Activated CD8-positive, alpha-beta memory T cell treated with anti-CD3 and anti-CD28 coated beads for 48 hours (primary cell): ENCODE measurements at places on chromosomes 6 and 20.

DNA sequence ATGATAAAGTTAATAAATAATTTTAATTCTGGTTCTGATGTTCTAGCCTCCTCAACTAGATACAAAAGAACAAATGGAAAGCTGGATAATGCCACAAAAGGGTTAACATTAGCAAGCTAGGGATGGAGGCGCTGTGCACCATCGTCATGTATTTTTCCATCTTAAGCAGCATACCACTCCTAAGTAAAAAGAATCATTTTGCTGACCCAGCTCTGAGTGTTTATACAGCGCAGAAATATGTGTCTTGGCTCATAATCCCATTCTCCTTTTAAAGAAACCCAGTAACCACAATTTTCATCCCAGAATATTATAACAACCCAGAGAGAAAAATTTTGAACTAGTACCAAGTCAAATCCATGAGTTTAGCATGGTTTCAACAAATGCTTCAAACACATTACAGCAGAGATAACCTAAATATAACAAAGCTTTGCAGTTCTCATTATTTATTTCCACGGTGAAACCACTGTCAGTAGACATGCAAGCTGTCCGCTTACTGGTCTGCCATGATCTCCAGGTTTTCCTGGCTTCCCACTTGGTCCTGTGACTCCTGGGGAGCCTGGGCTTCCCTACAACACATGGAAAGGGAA lies 111.1 kb downstream of the COL12A1 start:
- no peak for DNase-seq

DNA sequence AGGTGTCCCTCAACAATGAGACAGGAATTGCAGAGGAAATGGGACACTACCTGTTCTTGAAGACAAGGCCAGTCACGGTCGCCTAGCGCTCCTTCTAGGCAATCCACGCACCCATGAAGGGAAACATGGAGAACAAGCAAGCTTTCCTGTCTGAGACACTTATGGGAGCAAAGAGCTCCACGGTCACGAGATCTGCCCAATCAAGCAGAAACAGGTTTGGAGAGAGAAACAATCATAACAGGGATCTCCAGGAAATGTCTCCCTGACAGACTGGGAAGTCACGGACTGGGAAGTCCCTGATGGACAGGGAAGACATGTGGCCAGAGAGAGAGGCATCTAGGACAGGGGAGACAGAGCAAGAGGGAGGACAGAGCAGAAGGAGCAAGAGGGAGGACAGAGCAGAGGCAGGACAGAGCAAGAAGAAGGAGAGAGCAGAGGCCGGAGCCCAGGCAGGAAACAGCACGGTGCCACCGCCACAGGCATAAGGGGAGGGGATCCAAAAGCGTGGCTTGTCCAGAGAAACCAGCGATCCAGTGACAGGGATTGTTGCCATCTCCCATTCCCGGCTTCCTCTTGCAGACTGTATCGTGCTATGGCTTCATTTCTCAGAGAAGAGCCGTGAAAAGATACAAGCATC lies 167.8 kb upstream of the ZNF337 start:
- no peak for DNase-seq

DNA sequence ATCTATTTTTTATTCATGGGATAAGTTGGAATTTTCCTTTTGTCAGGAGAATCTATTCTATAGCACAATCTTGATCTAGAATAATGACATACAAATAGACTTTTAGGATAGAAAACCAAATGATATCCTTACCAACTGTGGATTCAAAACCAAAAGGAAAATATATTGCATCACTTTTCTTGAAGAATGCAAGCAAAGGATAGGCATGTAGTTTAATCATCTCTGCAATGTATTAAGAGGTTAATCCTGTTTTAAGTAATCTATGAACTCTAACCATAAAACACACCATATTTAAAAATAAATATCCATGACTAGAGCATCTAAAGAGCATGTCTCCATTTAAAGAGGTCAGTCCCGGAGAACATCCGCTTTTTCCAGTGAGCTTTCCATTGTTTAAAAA lies 106.7 kb upstream of the CNKSR3 start:
- no peak for DNase-seq

GRCh38 chr6:161660666-161661571 lies 387.1 kb upstream of the AGPAT4 start:
- DNase-seq = no peak

DNA sequence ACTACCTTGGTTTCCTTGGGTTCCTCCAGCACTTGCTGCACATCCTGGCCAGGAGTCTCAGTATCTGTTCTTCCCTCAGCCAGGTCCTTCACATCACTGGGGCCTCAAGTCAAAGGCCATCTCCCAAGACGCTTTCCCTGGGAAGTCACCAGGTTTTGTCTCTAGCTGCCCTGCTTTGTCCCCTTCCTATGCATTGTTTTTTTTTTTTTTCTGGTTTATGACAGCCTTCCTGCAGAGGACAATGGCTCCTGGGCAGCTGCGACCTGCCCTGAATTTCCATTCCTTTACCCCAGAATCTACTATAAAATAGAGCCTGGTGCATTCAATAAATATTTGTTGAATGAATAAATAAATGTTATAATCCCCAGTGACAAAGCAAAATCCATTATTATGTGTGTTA lies 687.3 kb downstream of the QKI start:
- DNase-seq = no peak

DNA sequence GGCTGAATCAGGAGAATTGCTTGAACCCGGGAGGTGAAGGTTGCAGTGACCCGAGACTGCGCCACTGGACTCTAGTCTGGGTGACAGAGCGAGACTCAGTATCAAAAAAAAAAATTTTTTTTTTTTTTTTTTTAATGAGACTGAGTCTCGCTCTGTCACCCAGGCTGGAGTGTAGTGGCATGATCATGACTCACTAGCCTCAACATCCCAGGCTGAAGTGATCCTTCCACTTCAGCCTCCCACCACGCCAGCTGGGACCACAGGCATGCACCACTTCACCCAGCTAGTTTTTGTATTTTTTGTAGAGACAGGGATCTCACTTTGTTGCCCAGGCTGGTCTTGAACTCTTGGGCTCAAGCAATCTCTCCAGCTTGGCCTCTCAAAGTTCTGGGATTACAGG lies 53.3 kb downstream of the MYO6 start:
- DNase-seq = no peak

DNA sequence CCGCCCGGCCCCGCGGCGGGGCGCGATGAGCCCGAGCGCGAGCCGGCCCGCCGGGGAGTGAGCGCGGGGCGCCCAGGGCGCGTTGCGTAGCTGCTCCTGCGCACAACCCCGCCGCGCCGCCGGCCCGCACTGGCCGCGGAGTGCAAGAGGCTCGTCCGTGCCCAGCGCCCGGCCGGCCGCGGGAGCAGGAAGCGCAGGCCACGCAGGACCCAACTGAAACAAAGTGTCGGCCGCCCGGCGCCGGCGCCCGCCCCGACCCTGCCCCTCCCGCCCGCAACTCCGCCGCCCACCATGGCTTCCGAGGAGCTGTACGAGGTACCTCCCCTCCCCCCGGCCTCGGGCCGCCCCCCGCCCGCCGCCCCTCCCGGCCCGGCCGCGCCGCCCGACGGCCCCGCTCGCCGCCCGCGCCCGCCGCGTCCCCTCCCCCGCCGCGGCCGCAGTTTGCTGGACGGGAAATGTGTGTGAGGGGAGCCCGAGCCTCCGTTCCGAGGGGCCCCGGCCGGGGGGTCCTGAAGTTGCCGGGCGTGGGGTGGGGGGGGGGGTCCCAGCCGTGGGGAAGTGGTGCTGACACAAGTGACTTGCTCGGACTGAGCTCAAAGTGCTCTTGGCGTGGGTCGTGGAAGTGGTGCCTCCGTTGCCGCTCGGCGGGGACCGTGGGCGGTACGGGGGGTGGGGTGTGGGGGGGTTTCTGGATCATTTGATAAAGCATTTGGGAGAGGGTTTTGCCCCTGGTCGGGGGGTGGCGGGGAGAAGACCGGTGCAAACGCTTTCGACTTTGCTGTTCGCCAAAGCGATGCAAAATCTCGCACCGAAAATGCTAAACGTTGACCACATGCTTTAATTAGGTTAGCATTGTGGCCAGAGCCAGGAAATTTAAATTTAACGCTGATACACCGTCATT lies 539 bp downstream of the CDYL start:
- DNase-seq = peak; percentile 8

DNA sequence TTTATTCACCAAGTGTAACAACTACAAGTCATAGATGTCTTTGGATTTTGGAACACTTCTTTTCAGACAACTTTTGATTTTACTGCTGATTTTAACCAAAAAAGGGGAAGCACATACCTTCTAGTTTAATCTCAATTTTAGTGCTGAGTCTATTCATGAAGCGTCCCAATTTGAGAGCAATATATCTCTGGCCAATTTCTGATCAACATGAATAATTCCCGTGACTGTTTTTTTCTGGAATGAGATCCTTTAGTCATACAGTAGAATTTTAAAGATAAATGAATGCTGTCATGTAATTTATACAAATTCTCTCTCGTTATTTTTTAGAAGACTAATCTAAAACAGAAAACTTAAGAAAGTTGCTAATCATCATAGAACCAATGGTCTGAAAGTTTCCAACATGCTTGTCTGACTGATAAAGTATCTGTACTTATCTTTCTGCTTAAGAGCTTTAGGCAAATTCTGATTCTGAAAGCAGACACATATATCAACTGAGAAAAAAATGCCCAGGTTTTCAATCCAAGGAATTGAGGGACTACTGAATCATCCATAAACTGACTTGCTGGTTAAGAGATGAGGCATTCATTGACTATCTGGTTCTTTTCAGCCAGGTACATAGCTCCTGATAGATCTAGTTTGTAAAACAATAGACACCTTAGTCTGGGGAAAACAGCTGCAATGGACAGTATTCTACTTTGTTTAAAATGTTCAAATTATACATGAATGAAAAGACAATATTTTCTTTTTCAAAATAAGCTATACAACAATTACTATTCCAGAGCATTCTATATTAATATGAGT lies 657.5 kb downstream of the RFPL4B start:
- DNase-seq = no peak

- no peak for DNase-seq
Observed at GRCh38 chr6:74976701-74977100, 229.2 kb downstream of the COL12A1 start.

GRCh38 chr6:142802124-142802523 lies 142.9 kb downstream of the HIVEP2 start:
- DNase-seq = no peak

- no peak for DNase-seq
Observed at GRCh38 chr6:108661430-108661829, 100.7 kb downstream of the FOXO3 start.

DNA sequence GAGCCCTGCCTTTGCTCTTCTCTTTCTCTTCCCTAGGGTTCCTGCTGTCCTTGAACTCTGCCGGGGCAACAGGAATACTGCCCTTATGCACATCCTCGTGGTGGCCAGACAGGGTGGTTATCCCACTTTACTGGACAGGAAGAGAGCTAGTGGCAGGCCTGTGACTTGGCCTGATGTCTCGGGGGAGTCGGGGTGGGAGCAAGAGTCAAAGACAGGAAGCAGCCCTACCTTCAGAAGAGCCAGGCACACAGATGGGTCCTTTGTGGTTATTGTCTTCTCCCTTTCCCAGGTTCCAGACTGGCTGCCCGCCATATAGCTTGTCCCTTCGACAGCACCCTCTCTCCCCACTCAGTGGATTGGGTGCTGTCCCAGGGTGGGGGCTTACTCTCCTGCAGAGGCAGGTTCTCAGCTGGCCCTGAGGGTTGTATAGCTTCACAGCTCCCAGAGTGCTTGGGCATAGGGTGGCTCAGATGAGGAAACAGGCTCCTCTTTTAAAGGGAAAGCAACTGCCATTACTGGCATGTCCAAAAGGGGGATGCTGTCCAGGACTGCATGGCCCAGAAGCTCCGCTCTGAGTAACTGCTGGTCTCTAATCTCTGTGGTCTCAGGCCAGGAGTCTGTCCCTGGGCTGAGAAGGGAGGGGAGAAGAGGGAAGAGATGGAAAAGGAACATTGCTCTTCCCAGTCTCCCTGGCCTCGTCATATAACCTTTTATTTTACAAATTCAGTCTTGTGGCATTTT lies 17.3 kb downstream of the PLCG1 start:
- no peak for DNase-seq

GRCh38 chr6:134249239-134249758 lies 68.6 kb downstream of the SGK1 start:
- DNase-seq = no peak

- DNase-seq = no peak
Observed at GRCh38 chr6:73664701-73665100, 10.9 kb upstream of the SLC17A5 start.

- no peak for DNase-seq
Observed at GRCh38 chr6:14118091-14118439, 493 bp downstream of the CD83 start.

DNA sequence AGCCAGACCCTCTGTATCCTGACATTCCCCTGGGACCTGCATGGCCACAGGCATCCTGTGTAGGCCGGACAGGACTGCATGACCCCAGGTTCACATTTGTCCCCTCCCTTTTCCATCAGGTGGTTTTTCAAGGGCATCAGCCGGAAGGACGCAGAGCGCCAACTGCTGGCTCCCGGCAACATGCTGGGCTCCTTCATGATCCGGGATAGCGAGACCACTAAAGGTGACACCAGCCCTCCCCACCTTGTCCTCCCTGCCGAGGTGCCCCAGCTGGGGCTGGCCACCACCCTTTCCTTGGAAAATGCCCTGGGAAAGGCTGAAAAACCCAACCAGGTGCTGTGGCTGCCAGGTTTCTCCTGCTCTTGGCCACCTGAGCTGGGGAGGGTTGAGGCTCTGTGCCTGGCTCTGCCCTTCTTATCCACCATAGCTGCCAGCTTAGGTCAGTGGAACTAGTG lies 27.6 kb downstream of the HCK start:
- DNase-seq = no peak

DNA sequence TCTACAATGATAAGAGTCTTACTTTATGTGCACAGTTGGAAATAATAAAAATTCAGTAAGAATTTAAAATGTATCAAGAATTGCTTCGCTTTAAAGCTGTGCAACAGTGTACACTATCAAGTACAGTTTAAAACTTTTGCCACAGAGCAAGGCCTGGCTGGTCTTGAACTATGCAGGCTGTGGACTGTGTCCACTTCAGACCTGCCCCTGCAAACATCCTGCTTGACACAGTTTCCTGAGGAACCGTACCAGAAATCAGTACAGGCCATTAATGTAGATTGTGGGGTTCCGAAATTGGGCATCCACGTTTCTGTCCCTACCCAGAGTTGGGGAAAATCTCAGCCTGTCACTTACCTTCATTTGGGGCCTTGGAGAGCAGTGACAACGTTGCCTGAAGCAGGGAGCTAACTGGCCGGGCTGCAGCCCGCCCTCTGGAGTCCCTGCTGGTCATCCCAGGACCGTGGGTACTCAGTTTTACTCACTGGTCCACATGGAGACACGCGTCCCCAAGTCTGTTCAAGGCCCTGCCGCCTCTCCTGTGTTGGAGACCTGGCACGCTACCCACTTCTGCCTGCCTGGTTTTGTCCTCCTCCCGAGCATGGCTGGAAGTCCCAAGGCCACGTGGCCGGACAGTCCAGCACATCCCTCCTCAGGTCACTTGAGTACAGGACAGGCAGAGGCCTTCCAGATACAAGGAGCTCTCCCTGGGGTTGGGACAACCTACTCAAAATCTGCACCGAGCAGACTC lies 8.4 kb downstream of the NINL start:
- DNase-seq = no peak

GRCh38 chr6:47187893-47188587 lies 121.7 kb downstream of the TNFRSF21 start:
- no peak for DNase-seq
